ENCODE measurements at places on chromosomes 3 and 15. TPM values are rescaled to one million over a fixed set of nuclear protein-coding genes. Genes with fewer than 3 reads are reported as not detected.

Gene BUB1B
- total RNA-seq: 3.0 TPM

Gene SUSD5
- total RNA-seq: 1.7 TPM

Gene WNT5A
- 8.1 TPM for total RNA-seq

Gene PIGZ
- total RNA-seq: 3.4 TPM

Gene CCR2
- 0.25 TPM for total RNA-seq

Gene PODXL2
- 178 TPM for total RNA-seq

Data from temporal lobe (tissue), 4 donors.